ENCODE measurements at places on chromosomes 6 and 20.

- H3K4me1 ChIP-seq: peaks cover 3% of the 10 kb centered on the region
- no peaks in the 10 kb centered on the region for H3K36me3 ChIP-seq
- H3K27ac ChIP-seq: no peak overlapping the region
- H3K4me3 ChIP-seq: peak overlapping the region; percentile 71
Observed at GRCh38 chr6:105992315-105992961, 93.7 kb upstream of the PRDM1 start.

DNA sequence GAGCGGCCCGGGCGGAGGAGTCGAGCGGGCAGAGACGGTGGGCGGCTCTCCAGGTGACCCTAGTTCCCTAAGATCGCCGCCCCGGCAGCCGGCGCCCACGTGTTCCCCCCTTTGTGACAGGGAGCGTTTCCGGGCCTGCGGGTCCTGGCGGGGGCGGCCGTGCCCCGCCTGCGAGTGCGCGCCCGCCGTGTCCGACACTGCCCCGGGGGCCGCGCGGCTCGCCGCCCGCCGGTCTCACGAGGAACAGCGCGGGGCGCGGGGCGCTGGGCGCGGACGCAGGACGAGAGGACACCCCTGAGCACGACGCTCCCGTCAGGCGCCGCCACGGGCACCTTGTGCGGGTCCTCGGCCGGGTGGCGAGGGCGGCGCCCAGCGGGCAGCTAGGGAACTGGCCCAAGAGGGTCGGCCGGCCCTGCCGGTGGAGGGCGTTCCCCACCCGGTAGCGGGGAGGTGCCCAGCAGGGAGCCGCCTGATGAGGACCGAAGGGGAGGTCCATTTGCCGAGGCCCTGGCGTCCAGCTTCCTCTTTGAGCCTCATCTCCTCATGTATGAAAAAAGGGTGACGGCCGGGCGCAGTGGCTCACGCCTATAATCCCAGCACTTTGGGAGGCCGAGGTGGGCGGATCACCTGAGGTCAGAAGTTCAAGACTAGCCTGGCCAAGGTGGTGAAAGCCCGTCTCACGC, at the start of gene VARS1:
Gene VARS1 (minus strand): TSS at position 137 of the 683 bp plus-strand sequence. CDS start 535 bp downstream, outside the sequence.
- DNase-seq: peak; percentile 72
- peaks cover 16% of the 10 kb centered on the region for H3K36me3 ChIP-seq
- peak within 1 kb of the TSS; percentile 81 for H3K4me3 ChIP-seq

DNA sequence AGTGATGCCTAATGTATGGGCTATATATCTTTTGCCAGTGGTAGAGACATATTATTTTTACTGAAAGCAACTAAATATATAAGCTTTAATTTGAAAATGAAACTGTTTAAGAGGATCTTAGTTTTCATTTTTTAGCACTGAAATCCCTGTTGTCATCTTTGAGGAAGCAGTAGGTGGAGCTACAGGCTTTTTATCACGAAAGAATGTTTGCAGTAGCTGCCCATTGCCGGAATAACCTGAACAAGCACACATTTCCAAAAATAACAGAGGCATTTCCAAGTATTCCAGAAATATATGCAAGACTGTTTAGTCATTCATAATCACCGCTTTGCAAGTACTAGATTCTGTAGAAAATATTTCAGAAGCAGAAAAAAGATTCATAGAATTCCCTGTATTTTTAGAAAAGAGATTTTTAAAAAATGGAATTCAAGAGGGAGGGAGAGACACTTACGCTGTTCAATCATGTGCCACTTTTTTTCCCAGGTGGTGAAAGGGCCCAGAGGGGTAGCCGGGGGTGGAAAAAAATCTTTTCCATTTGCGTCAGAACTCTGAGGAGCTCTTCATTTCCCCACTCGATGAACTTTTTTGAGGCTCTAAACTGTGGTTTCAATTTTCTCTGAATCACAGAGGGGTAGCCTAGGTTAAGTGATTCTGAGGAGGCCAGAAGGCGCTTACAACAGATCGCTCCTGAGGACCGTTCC, 142.5 kb upstream of the FERMT1 start:
- H3K27ac ChIP-seq: peak overlapping the region; percentile 65
- peak overlapping the region; percentile 43 for H3K4me3 ChIP-seq
- no peaks in the 10 kb centered on the region for H3K27me3 ChIP-seq
- DNase-seq: no peak

DNA sequence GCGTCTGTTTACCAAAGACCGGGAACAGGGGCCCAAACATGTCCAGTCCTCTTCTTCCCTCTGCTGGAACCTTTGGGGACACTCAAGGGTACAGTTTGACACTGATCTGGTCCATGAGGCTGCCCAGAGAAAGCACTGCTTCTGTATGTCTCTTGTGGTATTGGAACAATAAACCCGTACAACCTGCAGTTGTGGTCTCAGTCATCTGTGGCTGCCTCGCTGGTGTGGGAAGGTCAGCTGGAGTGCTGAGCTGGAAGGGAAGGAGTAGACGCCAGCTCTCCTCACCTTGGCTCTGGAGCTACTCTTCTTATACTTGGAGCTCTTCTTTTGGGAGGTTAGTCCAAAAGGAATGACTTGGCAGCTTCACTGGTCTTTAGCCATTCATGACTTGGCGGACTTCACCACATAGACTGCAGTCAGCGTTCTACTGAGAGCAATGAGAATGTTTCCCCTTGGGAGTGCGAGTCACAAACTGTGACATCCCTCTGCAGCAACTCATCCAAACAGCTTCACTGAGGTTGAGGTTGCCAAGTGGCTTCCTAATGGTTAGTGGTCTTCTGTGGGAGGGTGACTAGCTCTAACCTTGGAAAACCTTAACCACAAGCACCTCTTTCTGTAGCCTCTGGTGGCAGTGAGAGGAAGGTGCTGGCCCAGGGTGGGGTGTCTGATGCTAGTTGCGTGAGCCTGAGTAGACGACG, 81.2 kb downstream of the ASXL1 start:
- H3K36me3 ChIP-seq: peaks cover 43% of the 10 kb centered on the region
- no peak for DNase-seq
- no peaks in the 10 kb centered on the region for H3K4me1 ChIP-seq
- H3K27ac ChIP-seq: no peak overlapping the region
- no peaks in the 10 kb centered on the region for H3K27me3 ChIP-seq

- H3K4me1 ChIP-seq: no peaks in the 10 kb centered on the region
- no peak overlapping the region for H3K4me3 ChIP-seq
- H3K36me3 ChIP-seq: no peaks in the 10 kb centered on the region
- H3K27me3 ChIP-seq: no peaks in the 10 kb centered on the region
- H3K27ac ChIP-seq: no peak overlapping the region
Observed at GRCh38 chr6:47111685-47112084, 69.6 kb upstream of the ADGRF1 start.

DNA sequence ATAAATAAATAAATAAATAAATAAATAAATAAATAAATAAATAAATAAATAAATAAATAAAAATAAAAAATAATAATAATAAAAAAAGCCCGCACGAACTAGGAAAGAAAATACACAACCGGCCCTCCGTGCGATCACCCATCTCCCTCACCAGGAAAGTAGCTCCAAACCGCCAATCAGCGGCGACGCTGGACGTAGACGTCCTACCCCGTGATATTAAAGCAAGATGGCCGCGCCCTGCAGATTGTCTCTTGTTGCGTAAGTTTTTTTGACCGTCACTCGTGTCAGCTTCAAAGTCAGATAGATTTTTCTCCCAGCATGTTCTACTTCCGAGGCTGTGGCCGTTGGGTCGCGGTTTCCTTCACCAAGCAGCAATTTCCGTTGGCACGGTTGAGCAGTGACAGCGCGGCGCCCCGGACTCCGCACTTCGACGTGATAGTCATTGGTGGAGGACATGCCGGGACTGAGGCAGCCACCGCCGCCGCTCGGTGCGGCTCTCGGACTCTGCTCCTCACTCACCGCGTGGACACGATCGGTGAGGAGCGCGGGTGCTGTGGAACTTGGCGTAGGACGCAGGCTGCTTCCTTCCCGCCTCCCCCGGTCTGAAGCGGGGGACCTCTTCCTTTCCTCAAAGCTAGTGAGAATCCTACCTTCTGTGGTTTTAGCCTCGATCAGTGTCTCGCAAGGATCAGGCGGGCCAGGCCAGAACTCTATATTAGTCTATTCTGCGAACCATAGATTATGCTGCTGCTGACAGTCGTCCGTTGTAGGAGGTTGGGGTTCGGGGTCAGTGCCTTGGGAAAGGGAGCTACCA, at the start of gene MTO1:
Gene MTO1 (plus strand): TSS at position 201 of the 814 bp plus-strand sequence. CDS start 118 bp downstream, at position 319.
- no peaks in the 10 kb centered on the region for H3K27me3 ChIP-seq
- peak; percentile 69 for DNase-seq
- peaks cover 13% of the 10 kb centered on the region for H3K4me1 ChIP-seq
- peaks cover under 1% of the 10 kb centered on the region for H3K36me3 ChIP-seq
- H3K27ac ChIP-seq: peak within 1 kb of the TSS; percentile 90

DNA sequence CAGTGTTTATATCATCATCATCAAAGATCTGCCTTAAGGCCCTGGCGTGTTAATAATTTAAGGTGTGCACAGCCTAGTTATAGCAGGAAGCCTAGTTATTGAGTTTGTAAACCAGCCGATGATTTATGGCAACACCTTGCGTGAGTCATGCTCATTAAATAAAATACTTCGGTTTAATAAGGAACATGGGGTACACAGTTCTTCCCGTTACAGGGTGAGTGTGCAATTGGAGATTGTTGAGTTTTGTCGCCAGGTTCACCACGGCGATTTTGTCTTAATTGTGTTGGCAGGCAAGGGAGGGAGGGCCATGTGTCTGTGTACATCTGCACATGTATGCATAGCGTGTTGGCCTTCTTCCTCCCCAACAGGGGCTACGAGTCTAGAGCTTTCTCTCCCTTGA, 104.0 kb downstream of the TFAP2A start:
- no peak overlapping the region for H3K4me3 ChIP-seq
- DNase-seq: no peak
- no peak overlapping the region for H3K27ac ChIP-seq
- H3K36me3 ChIP-seq: no peaks in the 10 kb centered on the region
- H3K4me1 ChIP-seq: no peaks in the 10 kb centered on the region
- H3K27me3 ChIP-seq: no peaks in the 10 kb centered on the region

DNA sequence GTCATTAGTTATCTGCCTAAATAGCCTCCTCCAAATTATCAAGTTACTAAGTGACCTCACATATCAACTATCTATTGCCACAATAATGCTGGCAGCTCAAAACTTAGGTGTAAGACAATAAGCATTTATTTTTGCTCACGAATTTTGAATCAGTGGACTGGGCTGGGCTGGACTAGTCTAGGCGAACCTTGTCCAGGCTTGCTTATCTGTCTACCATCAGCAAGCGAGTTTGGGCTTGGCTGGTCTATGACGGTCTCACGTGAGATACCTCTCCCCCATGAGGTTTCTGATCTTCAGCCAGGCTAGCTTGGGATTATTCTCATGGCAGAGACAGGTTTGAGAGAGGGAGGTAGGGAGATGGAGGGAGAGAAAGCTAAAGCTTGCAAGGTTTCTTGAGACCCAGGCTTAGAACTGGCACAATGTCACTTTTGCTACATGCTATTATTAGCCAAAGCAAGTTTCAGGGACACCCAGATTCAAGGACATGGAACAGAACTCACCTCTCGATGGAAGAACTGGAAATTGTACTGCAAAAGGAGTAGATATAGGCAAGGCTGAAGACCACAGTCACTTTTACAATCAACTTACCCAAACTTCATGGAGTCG, 80.9 kb downstream of the WASF1 start:
- DNase-seq: no peak
- no peaks in the 10 kb centered on the region for H3K4me1 ChIP-seq
- H3K27ac ChIP-seq: peak overlapping the region; percentile 33
- H3K4me3 ChIP-seq: no peak overlapping the region
- no peaks in the 10 kb centered on the region for H3K27me3 ChIP-seq

DNA sequence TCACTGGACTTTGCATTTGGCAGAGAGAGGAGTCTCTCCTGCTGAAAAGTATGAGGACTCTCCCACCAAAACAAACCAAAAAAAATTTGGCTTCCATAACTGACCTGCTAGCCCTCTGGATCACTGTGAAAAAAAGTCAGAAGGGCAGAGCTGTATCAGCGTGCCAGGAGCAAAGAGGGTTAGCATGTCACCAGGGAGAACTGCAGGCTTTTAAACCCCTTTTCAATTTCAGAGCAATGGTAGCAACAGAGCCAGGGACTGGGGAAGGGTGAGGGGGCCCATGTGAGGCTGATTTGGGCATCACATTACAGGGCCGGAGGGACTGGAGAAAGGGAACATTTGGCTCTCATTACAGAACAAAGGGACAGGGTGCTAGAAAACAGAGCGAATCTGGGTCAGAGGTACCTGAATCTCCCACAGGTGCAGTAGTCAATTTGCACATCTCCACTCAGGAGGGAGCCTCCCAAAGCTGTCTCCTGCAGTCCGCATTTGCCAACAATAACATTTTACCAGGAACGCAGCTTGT, 185.7 kb upstream of the EYA4 start:
- no peaks in the 10 kb centered on the region for H3K36me3 ChIP-seq
- H3K27ac ChIP-seq: no peak overlapping the region
- H3K27me3 ChIP-seq: no peaks in the 10 kb centered on the region
- H3K4me3 ChIP-seq: no peak overlapping the region

DNA sequence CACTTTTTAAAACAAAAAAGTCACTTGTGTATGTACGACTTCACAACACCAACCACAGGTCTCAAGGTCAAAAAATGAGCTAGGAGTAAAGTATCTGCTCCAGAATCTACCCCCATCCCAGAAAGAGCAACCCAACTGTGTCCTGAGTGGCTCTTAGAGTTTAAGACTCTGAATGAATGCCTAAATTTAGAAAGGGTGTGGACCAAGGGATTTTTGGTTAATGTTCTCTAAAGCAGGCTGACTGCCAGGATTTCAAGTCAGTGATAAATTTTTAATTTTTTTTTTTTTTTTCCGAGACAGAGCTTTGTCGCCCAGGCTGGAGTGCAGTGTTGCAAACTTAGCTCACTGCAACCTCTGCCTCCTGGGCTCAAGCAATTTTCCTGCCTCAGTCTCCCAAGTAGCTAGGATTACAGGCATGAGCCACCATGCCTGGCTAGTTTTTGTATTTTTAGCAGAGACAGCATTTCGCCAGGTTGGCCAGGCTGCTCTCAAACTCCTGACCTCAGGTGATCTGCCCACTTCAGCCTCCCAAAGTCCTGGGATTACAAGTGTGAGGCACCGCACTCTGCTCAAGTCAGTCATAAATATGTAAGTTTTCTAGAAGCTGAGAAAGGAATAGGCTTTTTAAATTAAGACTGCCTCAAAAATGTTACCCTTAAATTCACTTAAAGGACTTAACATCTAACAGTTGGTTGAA, 20.2 kb downstream of the STAU1 start:
- H3K4me3 ChIP-seq: peak overlapping the region; percentile 10
- peaks cover 25% of the 10 kb centered on the region for H3K4me1 ChIP-seq
- peak overlapping the region; percentile 68 for H3K27ac ChIP-seq
- peaks cover 4% of the 10 kb centered on the region for H3K36me3 ChIP-seq

- no peaks in the 10 kb centered on the region for H3K4me1 ChIP-seq
- H3K36me3 ChIP-seq: no peaks in the 10 kb centered on the region
- no peak overlapping the region for H3K27ac ChIP-seq
- no peaks in the 10 kb centered on the region for H3K27me3 ChIP-seq
- no peak for DNase-seq
Observed at GRCh38 chr6:135540207-135540840, 42.8 kb upstream of the AHI1 start.

Data from ascending aorta (tissue), 2 donors.